ENCODE measurements at places on chromosomes 3 and 15. TPM values are rescaled to one million over a fixed set of nuclear protein-coding genes. Genes with fewer than 3 reads are reported as not detected.

DNA sequence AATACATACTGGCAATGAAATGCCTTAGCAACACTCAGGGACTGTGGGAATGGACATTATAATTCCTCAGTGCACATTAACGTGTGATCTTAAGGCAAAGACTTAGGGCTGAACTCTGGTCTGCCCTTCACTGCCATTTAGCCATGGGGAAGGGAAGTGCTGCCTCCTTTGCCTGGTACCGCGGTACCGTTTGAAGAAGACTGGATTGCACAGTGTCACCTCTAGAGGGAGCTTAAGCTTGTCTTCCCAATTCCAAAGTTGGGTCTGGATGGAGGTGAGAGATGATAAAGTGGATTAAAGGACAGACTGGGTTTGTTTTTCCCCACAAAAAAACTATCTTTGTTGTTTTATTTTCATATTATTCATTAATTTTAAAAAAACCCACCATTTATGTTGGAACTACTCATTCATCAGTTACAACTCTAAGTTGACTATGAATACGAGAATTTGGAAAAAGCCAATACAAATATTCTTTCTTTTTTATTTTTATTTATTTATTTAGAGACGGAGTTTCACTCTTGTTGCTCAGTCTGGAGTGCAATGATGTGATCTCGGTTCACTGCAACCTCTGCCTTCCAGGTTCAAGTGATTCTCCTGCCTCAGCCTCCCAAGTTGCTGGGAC lies 60.0 kb upstream of the SYN2 start:
- DNase-seq = no peak

- DNase-seq = no peak
Observed at GRCh38 chr15:82532991-82533481, 7.2 kb downstream of the RPS17 start.

LYZL4 gene
- not detected for total RNA-seq

GRCh38 chr3:61615643-61616042 lies 54.3 kb downstream of the PTPRG start:
- DNase-seq = no peak

GRCh38 chr3:15099364-15100098 lies 583 bp upstream of the RBSN start:
- DNase-seq = no peak

ZNF80 gene
- not detected for total RNA-seq

DNA sequence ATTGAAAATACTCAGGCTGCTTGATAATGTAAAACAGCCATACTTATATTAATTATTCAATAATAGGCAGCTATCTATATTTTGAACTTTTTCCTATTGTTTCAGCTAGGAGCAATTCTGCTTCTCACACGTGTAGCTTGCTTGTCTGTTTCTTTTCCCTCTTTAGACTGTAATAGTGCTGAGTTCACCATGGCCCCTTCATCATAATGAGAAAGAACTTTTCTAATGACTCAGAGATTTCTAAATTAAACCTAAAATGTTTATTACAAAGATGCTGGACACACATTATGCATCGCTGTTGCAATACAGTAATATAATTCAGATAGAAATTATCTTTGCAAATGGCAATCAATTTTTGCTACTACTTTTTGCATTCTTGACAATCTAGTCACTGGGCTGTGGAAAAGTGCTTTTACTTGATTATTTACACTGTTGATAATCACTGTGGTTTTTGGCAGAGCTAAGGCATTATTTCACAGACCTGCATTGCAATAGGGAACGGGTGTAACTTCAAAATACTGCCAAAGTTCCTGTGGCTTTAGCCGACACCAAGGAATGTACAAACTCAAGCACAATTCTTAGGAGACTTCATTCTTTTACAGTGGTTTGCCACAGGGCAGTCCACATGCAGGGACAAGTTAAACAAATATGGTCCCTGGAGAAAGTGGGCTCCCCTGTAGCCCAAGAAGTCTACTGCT lies 281.0 kb upstream of the TBL1XR1 start:
- no peak for DNase-seq

DNA sequence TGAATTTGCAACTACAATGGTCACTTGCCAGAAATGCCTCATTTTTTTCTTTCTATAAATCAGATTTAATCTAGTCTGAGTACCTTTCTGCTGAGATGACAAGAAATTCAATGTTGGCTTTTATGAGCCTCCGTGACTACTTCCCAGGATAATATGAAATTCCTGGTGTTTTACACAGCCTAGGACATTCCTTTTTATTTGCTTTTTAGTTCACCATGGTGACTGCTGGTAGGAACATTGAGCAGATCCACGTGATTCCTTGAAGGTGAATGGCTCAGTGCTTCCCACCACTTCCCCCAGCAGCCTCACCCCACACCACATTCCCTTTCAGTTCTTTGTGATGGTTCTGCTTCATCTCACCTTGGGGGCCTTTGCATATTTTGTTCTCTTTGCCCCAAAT lies 4.3 kb upstream of the NPTN start:
- no peak for DNase-seq

GRCh38 chr3:12312010-12312409 lies 23.1 kb downstream of the PPARG start:
- no peak for DNase-seq

- DNase-seq = no peak
Observed at GRCh38 chr3:10557250-10557649, 51.9 kb upstream of the ATP2B2 start.

Measured in mesothelial cell of epicardium (in vitro differentiated cells).